ENCODE measurements at places on chromosomes 3 and 15. TPM values are rescaled to one million over a fixed set of nuclear protein-coding genes. Genes with fewer than 3 reads are reported as not detected.

DNA sequence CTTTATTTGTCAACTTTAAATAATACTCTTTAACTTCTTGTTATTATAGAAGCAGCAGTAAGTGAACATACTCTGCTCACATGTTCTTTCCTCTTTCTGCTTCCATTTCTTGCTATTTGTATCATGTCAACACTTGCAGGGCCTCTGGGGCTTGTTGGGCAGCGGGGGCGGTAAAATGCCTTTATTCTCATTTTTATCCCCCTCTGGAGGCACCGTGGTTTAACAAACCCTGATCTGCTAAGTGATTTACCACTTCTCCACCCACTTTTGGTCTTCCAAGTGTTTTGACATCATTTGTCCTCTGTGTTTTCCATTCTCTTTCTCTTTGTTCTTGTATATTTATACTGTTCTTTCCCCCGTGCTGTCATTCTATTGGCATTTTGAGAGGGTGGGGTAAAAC lies 33.9 kb downstream of the SCN10A start:
- DNase-seq, result no peak
- no peaks in the 10 kb centered on the region for H3K4me1 ChIP-seq
- no peak overlapping the region for H3K4me3 ChIP-seq
- no peaks in the 10 kb centered on the region for H3K27me3 ChIP-seq

The CYP1A2 gene
- total RNA-seq, result not detected

- H3K27ac ChIP-seq, result no peak overlapping the region
- DNase-seq, result no peak
- H3K27me3 ChIP-seq, result no peaks in the 10 kb centered on the region
- H3K36me3 ChIP-seq, result no peaks in the 10 kb centered on the region
- H3K4me1 ChIP-seq, result peaks cover 35% of the 10 kb centered on the region
- H3K4me3 ChIP-seq, result no peak overlapping the region
These were observed 18.0 kb downstream of the NCEH1 start for GRCh38 chr3:172692751-172693338.

- DNase-seq, result no peak
- H3K4me3 ChIP-seq, result no peak overlapping the region
- H3K4me1 ChIP-seq, result no peaks in the 10 kb centered on the region
- no peaks in the 10 kb centered on the region for H3K36me3 ChIP-seq
These were observed 48.5 kb downstream of the RGMA start for GRCh38 chr15:93040288-93041158.

The GREM1 gene
- 0.54 TPM for total RNA-seq

DNA sequence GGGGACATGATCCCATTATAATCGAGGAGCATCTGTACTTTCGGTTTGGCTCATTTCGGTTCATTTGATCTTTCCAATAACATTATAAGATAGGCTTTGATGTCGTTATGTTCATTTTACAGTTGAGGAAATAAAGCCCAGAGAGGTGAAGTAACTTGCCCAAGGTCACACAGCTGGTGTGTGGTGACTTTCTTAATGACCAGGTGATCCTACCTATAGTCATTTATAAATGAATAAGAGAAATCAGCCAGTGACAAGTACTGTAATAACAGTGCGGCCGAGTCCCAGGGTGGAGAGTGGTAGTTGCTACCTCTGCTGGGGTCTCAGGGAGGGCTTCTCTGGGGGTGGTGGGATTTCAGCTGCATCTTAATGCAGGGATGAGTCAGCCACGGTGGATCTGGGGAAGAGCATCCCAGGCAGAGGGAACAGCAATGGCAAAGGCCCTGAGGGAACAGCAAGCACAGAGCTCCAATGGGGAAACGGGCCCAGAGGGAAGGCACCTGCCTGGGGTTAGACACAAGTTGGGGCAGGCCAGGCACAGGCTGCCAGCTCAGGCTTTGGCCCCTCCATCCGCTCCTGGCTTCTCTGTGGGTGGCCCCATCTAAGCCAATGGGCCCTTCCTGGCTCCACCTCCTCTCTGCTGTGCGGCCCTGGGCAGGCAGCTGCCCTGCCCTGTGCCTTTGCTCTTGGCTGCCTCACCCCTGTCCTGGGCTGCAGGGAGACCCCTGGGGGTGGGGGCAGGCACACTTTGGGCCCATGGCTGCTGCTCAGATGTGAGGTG lies 1.1 kb upstream of the FBLN2 start:
- peaks cover 24% of the 10 kb centered on the region for H3K4me1 ChIP-seq
- no peak for DNase-seq
- peak overlapping the region; percentile 73 for H3K27ac ChIP-seq
- H3K27me3 ChIP-seq, result no peaks in the 10 kb centered on the region
- H3K36me3 ChIP-seq, result no peaks in the 10 kb centered on the region

The HDDC3 gene
- 21.6 TPM for total RNA-seq

DNA sequence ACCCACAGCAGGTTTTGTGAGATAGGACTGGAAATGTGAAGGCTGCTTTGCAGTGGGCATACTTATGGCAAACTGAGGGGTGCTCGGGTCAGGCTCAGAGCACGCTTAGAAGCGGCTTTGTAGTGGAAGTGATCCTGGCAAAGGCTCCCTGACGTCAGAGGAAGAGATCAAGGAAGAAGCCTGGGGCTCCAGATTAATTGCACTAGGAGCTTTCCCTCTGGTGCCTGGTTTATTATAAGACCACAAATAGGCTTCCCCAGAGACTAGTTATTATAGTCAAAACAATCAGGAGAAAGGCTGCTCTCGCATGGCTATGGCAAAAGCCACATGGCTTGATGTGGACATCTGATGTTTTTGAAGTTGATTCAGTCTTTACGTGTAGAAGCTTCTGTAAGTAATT lies 515.1 kb downstream of the GABRG3 start:
- no peak overlapping the region for H3K4me3 ChIP-seq
- H3K4me1 ChIP-seq, result no peaks in the 10 kb centered on the region
- no peak overlapping the region for H3K27ac ChIP-seq
- no peak for DNase-seq
- H3K36me3 ChIP-seq, result no peaks in the 10 kb centered on the region

All from Caco-2 (cell line).